ENCODE measurements at places on chromosomes 13 and 19.

DNA sequence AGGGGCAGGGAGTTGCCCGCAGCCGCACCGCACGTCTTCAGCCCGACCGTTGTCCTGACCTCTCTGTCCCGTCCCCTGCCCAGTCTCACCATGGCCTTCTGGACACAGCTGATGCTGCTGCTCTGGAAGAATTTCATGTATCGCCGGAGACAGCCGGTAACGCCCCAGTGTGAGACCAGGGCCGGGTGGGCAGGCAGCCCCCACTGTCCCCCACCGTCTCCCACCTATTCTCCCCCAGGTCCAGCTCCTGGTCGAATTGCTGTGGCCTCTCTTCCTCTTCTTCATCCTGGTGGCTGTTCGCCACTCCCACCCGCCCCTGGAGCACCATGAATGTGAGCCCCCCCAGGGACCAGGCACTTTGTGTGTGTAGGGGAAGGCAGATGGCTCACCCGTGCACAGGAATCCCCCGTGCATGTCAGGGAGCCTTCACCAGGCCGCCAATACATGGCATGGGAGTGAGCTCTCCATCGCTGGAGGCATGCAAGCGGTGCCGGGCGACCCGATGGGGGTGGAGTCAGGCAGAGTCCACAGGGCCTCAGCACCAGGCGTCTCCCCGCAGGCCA, 1.4 kb downstream of the ABCA7 start:
- DNase-seq: no peak

DNA sequence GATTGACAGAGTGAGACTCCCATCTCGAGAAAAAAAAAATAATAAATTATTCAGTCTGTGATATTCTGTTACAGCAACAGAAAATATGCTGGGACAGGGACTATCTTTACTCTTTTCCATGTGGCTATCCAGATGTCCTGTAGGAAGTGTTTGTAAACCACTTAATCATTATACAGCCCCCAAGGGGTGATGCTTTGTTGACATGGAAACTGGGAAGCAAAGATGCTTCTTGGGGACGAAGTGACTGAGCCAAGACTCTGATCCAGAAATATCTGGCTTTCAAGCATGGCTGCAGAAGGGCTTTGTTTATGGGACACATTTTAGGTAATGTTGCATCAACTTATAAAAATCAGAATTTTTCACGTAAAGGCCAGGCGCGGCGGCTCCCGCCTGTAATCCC, 5.4 kb downstream of the ZNF8 start:
- DNase-seq: no peak

- no peak for DNase-seq
Observed at GRCh38 chr13:33261387-33262061, 24.0 kb downstream of the STARD13 start.

GRCh38 chr19:3825286-3825956, 39.2 kb upstream of the MATK start:
- DNase-seq: no peak

DNA sequence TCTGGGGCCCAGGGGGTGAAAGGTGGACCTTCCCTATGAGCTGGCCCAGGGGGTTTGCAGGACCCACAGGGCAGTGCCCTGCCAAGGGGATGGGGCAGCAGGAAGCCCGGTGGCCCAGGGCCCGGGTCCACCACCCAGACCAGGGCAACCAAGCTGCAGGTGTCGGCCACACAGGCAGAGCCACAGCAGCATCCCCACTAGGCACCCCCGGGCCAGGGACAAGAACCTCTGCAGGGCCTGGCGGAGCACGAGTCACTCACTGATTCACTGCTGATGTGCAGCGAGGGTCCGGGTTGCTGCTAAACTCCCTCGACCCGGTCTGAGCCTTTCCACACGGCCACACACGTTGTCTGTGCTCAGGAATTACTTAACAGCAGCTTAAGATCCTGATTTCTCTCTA, 8.8 kb downstream of the FZR1 start:
- DNase-seq: no peak

- no peak for DNase-seq
Observed at GRCh38 chr13:30354493-30355383, 47.4 kb upstream of the KATNAL1 start.

- DNase-seq: no peak
Observed at GRCh38 chr19:38288123-38288855, 15.8 kb upstream of the C19orf33 start.

DNA sequence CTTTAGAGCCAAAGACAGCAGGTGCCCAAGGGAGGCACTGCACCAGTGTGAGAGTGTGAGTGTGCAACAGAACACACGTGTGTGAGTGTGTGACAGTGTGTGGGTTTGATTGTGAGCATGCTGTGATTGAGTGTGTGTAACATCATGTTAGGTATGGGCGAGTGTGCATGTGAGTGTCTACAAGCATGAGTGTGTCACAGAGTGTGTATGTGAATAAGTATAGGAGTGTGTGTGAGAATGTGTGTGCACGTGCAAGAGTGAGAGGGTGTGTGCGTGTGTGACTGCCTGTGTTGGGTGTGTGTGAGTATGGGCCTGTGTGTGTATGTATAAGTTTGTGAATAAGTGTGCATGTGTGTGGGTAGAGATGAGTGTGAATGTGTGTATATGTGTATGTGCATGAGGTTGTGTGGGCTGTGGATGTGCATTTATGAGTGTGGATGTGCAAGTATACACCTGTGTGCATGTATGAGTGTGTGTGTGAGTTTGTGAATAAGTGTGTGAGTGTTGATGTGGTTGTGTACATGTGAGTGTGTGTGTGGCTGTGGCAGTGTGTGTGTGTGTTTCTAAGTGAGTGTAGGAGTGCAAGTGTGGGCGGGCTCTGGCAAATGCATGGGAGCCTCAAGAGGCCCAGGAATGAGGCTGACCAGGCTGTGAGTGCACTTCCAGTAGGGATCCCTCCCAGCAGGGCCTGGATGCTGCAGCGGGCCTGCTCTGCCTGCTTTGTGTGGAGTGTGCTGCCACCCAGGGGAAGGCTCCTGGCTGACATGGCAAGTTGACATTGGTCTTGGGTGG, 198.4 kb downstream of the COL4A1 start:
- DNase-seq: no peak

DNA sequence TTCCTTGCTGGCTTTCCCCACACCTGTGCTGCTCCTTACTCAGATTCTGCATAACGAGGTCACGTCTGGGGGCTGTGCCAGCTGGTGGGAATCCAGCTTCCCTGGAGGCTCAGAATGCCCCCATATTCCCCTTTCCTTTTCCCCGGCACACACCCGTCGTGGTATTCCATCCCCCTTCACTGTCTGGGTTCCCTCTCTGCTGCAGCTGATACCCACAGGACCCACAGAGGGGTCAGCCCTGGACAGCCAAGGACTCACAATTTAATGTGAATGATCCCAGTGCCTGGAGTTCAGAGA, 4.2 kb upstream of the MYH14 start:
- no peak for DNase-seq

DNA sequence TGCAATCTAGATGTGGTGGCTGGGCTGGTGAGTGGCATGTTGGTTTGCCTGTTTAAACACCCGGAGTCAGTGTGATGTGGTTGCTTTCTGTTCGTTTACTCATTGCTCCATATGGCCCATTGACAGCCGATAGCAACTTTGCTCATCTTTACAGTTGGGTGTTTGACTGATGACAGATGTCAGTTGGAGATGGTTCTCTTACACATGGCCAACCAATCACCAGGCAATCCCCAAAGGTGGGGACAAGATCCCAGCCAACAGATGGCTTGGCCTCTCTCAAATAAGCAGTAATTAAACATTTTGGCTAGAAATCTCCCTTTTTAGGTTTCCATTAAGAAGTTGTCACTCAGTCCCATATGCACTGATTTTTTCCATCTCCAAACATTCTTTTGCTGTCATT, 497.1 kb upstream of the ARGLU1 start:
- DNase-seq: no peak

DNA sequence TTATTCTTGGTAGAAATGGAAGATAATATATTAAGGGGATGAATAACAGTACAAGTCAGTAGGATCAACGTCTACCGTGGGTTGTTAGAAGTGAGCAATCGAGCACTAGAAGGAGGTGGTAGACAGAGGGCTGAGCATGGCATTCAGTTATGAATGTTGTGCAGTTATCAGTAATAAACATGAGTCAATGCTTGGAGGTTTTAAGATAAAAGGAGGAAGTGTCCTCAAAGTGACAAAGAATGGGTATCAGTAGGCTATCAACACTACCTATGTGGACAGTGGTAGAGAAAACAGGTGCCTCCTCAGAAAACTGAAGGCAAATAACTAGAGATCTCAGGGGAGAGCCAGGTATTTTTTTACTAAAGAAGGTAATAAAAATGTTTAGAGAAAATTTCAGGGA, 1607.0 kb downstream of the PCDH9 start:
- DNase-seq: no peak

DNA sequence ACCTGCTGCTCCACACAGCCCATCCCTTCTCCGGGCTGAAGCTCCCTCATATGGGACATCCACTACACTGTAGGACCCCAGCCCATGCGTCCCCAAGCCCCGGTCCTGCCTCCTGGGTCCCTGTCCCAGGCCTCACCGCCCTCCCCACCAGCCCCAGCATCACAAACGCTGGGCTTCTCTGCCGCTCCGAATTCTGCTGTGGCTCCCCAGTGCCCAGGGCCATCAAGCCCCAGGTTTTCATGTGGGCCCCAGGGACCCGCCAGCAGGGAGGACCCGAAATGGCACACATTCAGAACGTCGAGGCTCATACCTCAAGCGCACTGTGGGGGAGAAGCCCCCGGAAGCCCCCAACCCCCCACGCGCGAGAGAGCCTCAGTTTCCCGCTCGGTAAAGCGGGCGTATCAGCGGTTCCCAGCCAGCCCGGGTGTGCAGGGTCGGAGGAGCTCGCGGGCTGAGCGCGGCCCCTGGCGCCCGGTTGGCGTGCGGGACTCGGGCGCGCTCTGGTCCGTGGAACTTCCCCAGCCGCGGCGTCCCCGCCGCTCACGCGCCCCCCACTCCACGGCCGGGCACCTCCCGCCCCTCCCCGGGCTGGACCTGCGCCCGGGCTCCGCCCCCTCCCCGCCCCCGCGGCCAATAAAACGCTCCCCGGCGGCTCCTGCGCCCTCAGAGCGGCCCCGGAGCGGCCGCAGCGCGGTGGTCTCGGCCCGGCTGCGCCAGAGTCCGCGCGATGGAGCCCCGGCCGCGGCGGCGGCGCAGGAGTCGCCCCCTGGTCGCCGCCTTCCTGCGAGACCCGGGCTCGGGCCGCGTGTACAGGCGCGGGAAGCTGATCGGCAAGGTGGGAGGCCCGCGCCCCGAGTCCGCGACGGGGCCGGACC, at the start of gene PLK5:
PLK5 (plus strand) TSS at position 666 of the 875 bp plus-strand sequence. CDS start 2,920 bp downstream, outside the sequence.
- DNase-seq: no peak

DNA sequence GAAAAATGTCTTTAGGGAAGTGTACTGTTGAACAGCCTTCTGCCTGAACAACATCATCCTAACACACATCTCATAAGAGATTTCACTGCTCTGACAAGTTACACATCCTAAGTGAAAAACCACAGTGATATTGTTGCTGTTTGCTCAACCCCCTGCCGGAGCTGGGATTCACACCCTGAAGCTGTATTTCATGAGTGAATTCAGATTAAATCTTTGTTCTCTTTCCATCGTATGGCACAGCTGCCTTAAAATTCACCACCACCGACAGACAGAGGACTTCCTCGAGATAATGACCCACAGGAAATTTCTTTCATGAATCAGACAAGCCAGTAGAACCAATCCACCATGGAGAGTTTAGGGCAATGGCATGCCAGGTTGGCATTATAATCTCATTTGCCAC, 280.8 kb downstream of the DCT start:
- no peak for DNase-seq

DNA sequence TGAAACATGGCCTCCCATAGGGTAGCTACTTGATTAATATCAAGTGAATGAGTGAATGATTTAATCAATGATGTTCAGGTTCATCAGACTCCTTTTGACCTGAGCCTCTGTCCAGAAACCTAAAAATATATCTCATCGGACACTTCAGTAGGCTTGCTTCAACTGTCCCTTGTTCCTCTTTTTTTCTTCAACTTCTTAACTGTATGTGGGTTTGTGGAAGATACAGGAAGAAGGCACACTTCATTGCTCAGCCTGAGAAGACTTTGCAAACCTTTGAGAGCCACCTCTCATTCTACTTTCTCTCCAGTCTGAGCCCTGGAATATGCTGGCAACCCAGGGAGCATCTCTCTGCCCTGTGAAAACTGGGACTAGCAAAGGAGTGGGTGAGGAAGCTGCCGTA, 557.0 kb downstream of the FGF9 start:
- no peak for DNase-seq

- no peak for DNase-seq
Observed at GRCh38 chr19:4198467-4199126, 16.1 kb downstream of the ANKRD24 start.

DNA sequence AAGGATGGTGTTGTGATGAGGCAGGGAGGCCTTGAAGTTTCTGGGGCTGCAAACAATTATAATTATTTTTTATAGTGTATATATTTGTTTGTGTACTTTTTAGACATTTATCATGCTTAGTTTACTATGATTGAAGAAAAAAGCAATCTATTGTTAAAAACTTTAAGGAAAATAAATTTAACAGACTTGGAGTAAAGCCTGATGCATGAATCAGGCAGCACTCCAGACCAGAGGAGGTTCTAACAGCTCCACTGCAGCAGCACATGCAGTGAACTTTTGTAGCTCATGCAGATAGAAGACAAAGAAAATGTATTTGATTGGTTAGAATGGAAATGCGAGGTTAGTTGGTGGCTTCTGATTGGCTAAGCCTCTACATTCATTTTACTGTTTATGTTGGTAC, 36.8 kb upstream of the PABPC3 start:
- no peak for DNase-seq

- no peak for DNase-seq
Observed at GRCh38 chr13:97140611-97141010, 81.5 kb upstream of the MBNL2 start.

GRCh38 chr13:20170921-20171320, 10.1 kb upstream of the GJA3 start:
- peak; percentile 4 for DNase-seq

GRCh38 chr13:35592457-35592856, 116.0 kb upstream of the MAB21L1 start:
- no peak for DNase-seq

DNA sequence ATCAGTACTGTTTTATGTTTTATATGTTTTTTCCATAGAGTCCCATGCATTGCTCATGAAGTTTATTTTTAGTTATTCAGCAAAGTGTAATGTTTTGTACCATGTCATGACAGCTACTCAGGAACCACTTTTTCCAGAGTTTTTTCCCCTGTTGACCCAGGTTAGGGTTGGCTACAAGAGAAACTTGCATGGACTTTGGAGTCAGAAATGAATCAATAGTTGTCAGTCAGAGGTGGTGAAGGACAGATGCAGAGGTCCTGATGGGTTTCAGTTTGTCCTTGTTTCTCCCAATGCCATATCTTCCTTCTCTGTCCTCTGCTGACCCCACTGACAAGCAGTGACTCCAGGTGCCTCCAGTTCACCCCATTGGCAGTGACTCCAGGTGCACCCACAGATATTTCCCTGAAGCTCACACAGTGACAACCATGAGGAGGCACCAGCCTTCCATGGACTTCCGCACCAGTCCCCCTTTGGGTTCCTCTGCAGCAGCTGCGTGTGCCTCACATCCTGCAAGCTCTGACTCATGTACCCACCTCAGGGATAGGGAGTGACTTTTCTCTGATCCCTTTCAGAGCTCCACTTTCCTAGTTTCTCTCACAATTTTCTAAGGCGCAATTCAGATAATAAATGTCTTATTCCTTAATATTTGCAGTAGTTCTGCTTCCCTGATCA, 92.1 kb downstream of the AKAP11 start:
- DNase-seq: no peak
